ENCODE measurements at places on chromosomes 11 and 22. TPM values are rescaled to one million over a fixed set of nuclear protein-coding genes. Genes with fewer than 3 reads are reported as not detected.

DNA sequence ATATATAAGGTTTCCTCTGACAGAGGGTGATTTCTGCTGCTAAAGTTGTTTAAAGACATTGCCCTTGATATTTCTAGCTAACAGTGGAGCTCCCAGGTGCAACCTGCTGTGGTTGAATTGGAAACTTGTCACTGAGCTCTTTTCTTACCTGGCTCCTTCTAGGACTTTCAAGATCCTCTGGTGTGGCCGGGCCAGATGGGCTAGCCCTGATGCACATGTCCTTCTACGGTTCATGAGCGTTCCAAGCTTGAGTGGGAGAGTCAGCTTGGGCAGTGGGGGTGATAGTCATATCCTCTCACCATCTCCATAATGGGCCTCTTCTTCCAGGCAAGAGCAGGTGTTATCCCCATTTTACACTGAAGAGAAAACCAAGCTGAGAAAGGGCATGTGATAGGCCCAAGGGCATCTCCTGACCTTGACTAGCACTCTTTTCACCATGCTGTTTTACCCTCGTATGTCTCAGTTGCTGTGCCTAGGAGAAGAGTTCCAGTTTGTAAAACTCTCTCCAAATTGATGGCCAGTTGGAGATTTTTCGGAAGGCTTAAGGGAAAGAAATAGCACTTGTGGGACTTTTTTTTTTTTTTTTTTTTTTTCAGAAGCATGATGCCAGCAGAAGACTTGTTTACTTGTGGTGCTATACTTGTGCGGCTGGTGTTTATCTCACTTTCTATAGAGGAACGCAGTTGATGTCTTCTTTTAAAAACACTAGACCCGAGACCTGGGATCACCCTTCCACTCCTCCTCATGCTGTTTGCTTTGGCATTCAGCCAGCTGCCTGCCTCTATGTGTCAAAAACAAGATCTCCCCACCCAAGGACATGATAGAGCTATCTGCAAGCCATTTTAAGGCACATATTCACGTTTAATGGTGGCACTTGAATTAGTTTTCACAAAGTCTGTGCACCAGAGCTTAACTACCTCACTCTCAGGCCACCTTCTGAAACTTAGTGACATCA lies 32.6 kb downstream of the TEAD1 start:
- DNase-seq: no peak

DNA sequence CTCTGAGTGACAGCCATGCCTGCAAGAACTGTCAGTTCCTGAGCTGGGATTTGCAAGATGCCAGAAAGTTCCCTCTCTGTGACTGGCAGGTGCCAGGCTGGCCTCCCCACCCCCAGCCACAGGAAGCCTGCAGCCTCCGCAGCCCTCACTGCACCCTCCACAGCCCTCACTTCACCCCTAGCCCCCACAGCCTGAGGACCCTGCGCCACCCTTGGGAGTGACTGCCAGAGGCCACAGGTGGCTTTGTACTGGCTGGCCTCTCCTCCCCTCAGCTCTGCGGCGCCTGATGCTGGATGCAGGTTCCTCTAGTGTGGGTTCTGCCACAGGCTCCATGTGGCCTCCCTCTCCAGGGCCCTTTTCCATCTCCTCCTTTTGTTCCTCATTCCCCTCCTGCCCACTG lies 28.7 kb downstream of the MPPED1 start:
- no peak for DNase-seq

The MICAL2 gene
- 70.3 TPM for total RNA-seq

The SPA17 gene
- total RNA-seq: 0.76 TPM

DNA sequence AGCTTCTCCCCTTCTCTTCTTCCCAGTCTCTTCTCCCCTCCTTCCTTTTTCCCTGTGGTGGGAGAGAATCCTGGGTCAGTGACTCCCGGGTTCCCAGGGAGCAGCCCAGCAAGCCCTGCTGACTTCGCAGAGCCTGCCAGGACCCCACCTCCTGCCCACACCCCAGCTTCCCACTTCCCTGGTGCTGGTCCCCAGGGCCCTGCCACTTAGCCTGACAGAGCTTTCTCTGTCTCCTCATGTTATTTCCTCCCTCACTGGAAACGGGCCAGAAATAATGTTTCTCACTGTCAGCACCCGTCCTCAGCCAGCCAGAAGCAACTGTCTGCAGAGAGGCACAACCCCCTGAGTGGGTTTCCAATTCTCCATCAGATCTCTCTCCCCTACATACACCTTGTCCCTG lies 27.1 kb downstream of the C11orf96 start:
- DNase-seq: no peak

GRCh38 chr11:111782109-111782741 lies 16.0 kb upstream of the PPP2R1B start:
- no peak for DNase-seq

The HEPN1 gene
- total RNA-seq: not detected

The GNAZ gene
- total RNA-seq: 1.3 TPM

DNA sequence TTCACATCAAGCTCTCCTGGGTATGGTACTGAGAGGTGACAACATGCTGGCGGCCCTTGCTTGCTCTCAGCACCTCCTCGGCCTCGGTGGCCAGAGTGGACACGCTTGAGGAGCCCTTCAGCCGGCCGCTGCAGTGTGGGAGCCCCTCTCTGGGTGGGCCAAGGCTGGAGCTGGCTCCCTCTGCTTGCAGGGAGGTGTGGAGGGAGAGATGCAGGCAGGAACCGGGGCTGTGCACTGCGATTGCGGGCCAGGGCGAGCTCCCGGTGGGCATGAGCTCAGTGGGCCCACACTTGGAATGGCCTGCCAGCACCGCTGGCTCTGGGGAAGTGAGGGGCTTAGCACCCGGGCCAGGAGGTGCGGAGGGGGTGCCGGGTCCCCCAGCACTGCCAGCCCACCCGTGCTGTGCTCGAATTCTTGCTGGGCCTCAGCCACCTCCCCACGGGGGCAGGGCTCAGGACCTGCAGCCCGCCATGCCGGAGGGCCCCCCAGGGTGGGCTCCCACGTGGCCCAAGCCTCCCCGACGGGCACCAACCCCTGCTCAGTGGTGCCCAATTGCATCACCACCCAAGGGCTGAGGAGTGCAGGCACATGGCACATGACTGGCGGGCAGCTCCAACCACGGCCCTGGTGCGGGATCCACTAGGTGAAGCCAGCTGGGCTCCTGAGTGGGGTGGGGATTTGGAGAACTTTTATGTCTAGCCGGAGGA lies 106.2 kb downstream of the RAB38 start:
- DNase-seq: no peak

DNA sequence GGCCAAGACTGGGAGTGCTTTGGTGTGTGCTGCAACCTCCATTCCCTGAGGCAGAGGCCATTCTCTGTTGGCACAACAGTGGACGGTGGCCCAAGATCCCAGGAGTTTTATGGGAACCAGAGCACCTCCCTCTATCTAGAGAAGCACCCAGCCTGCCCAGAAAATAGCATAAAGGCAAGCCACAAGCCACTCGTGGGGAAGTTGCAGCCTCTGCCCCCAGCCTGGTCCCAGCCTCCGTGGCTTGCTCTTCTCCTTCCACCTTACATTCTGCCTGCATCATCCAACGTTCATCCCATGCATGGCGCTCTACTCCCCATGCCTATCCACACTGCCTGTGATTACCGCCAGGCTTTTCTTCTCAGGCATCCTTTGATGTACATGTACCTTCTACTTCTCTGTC lies 15.8 kb downstream of the IL17RA start:
- no peak for DNase-seq

GRCh38 chr11:35013514-35014233 lies 97.3 kb downstream of the PDHX start:
- DNase-seq: peak; percentile 18

DNA sequence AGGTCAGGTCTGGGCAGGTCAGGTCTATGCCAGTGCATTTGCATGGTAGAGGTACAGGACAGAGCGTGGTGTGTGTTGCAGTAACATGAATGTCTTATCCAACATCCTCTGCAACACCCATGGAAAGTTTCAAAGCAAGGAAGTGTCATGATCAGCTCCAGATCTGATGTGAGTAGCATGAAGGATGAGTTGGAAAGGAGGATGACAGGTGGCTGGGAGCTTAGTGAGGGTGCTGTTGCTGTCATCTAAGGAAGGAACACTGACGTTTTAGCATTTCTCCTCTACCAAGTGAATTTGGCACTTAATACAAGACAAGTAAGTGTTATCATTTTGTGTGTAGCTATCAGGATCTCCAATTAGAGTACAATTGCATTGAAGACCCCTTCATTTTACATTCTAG lies 65.1 kb downstream of the GRK3 start:
- no peak for DNase-seq

GRCh38 chr11:111946499-111946898 lies 9.4 kb downstream of the DIXDC1 start:
- no peak for DNase-seq

DNA sequence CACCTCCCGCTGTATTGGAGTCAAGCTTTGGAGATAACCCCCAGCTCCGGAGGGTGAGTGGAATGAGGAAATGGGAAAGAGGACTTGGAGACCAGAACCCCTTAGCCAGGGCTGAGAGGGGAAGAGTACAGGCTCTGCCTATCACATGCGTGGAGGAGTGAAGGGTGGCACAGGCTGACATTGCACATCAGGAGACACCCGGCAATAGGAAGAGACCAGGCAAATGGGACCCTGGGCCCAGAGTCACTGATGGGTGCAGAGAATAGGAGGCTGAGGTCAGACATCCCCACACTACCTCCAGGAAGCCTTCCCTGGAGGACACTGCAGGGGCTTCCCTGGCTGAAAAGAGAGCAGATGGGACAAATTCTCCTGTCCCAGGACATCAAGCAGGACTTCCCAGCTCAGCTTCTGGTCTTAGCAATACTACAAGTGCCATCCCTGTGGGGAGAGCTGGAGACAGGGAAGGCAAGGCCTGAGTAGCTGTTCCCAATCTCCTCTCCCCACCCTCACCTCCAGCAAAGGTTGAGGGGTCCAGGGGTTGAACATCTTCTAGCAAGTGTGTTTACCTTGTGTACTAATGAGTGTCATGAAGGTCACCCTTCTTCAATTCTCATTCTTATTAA lies 160.7 kb downstream of the BUD13 start:
- no peak for DNase-seq

DNA sequence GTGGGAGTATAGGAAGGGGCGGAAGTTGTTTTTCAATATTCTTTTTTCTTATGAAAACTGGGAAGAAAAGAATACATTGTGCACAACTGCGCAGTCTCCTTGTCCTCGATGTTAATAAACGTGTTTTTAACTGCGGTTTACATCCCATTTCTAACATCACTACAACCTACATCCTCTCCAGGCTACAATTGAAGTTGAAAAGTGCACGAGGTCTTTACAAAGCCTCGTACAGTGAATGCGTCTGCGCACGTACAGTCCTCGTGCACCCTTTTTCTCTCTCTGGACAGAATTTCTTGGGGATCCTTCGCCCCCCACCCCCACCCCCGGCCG lies 102.4 kb downstream of the WT1 start:
- no peak for DNase-seq

GRCh38 chr11:2725368-2726300 lies 25.8 kb upstream of the KCNQ1OT1 start:
- no peak for DNase-seq

The SLC5A1 gene
- not detected for total RNA-seq

The BIRC3 gene
- total RNA-seq: 105 TPM

DNA sequence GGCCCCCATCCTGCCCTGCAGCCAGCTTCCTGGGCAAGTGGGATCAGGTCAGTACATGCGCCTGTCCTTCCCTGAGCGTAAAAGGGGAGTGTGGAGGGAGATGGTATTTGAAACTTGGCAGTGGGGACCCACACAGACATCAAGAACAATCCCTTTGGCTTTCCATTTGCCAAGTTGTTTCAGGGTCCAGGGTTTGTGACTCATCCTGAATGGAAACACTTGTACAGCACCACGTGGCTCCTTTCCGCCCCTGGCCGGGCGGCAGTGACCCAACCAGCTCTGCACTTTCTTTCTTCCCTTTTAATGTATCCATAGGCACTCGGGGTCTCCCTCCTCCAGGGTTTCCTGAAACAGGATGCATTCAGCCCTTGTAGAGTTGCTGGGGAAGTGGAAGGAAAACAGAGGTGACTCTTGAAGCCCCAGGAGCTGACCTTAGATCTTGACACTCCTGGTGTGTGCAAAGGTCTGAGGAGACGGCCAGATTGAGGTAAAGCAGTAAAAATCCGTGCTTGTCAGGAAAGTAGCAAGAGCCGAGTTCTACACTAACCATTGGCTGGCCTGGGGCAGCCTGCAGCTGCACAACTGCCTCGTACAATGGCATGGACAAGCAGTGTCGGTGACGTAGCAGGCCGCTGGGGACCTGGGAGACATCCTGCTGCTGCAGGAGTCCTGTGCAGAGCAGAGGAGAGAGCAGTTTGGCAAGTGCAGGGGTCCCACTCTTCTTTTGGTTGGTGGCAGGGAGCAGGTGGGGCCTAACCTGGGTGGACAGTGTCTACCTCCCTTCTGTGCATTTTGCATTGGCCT lies 189.8 kb downstream of the SNX19 start:
- DNase-seq: no peak

The IFITM10 gene
- total RNA-seq: 0.53 TPM

DNA sequence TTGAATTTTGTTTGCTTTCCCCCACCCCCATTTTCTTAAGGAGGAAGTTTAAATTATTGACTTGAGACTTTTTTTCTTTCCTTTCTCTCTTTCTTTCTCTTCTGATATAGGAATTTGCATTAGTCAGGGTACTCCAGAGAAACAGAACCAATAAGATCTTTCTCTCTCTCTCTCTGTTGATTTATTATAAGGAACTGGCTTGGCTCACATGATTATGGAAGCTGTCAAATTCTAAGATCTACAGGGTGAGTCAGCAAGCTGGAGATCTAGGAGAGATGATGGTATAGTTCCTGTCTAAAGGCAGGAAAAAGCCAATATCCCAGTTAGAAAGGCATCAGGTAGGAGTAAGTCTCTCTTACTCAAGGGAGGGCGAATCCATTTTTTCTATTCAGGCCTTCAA lies 64.0 kb downstream of the CCDC81 start:
- no peak for DNase-seq

Measured in activated T-cell treated with anti-CD3 and anti-CD28 coated beads, Interleukin-2, amount 50 U/mL, for 4 hours (primary cell).